GOT3 (cell line): ENCODE measurements at places on chromosomes 5 and 9.

DNA sequence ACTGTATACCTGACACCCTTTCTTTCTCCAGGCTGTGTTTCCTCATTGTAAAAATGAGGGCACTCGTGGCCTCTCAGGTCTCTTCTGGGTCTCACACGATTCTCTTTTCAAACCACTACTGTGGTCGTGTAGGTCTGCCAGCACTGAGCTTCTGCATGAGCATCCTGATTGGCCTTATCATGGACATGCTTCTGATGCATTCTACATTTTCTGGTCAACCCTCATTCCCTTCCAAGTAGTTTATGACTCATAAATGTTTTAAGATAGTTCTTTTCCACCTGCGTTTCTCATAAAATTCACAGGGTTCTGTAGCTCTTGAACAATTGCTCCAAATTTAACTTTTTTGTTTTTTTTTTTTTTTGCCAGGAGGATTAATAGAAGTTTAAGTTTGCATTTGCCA lies 294.8 kb downstream of the KCTD16 start:
- no peak for DNase-seq

- DNase-seq = no peak
Observed at GRCh38 chr5:164708831-164709230, 1203.4 kb downstream of the MAT2B start.

GRCh38 chr5:101159006-101159405 lies 255.9 kb upstream of the ST8SIA4 start:
- no peak for DNase-seq

- no peak for DNase-seq
Observed at GRCh38 chr5:73378070-73378469, 70.5 kb downstream of the FOXD1 start.

GRCh38 chr9:89010056-89010455 lies 18.8 kb downstream of the S1PR3 start:
- DNase-seq = no peak

DNA sequence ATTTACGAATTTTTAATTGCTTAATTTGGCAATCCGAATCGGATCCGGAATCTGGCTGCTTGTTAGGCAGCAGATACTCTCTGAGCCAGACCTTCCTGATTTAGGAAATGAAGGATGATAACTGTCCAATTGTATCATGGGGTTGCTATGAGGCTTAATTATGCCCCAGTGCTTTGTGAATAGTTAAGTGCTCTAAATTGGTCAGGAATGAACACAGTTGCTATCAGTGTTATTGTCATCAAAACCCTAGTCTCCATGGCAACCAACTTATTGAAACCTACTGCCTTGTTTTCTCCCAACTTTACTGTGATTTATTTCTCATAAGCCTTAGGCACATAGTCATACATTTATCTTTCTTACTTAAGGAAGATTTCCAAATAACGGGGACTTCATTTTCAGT lies 47.9 kb downstream of the MAMDC2 start:
- no peak for DNase-seq
